ENCODE measurements at places on chromosomes 16 and 17.

DNA sequence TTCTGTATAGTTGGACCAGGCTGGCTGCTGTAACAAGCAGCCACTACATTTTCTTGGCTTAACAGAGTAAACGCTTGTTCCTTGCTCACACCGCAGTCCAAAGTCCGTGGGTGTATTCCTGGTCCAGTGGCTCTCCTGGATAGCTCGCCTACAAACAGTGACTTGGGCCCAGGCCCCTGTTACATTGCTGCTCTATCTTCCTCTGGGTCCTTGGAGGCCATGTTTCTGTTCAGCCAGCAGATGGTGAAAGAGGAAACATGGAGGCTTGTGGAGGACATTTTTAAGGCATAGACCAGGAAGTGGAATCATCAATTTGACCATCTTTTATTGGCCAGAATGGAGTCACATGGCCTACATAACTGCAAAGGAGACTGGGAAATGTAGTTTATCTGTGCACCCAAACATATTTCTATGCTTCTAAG, 55.1 kb downstream of the ATP2C2 start:
- peak; percentile 80 for DNase-seq
- peak overlapping the region; percentile 14 for H3K27ac ChIP-seq
- peaks cover 6% of the 10 kb centered on the region for H3K4me1 ChIP-seq

- no peak overlapping the region for H3K4me3 ChIP-seq
- H3K27me3 ChIP-seq, result no peaks in the 10 kb centered on the region
- DNase-seq, result no peak
- H3K4me1 ChIP-seq, result no peaks in the 10 kb centered on the region
These were observed 53.2 kb upstream of the TRAP1 start for GRCh38 chr16:3770530-3770929.

DNA sequence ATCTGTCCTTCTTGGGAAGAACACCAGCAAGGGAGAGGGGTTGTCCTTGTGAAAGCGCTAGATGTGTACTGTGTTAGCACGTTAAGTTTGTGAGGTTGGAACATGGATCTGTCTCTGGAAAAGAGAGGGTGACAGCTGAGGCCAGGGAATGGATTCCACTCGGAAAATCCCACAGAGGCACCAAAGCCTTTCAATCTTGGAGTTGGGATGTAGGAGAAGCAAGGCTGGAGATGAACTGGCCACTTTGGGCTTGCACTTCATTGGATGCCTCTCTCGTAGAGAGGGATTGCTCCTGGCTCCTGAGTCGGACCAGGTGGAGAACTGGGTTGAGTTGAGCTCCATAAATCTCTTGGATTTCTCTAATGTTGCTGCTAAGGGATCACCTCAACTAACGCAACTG, 67.2 kb downstream of the CCDC182 start:
- H3K27ac ChIP-seq, result no peak overlapping the region
- H3K36me3 ChIP-seq, result no peaks in the 10 kb centered on the region
- no peak overlapping the region for H3K4me3 ChIP-seq
- H3K4me1 ChIP-seq, result no peaks in the 10 kb centered on the region

- no peaks in the 10 kb centered on the region for H3K36me3 ChIP-seq
- no peak overlapping the region for H3K27ac ChIP-seq
- no peak overlapping the region for H3K4me3 ChIP-seq
These were observed 54.3 kb upstream of the SREBF1 start for GRCh38 chr17:17890773-17891759.

- H3K4me3 ChIP-seq, result no peak overlapping the region
- H3K27me3 ChIP-seq, result no peaks in the 10 kb centered on the region
- H3K27ac ChIP-seq, result peak overlapping the region; percentile 13
- peaks cover 15% of the 10 kb centered on the region for H3K4me1 ChIP-seq
- peaks cover 40% of the 10 kb centered on the region for H3K36me3 ChIP-seq
These were observed 11.8 kb downstream of the CSF3 start for GRCh38 chr17:40026816-40027613.

GRCh38 chr17:4569591-4569990, 9.2 kb upstream of the GGT6 start:
- no peaks in the 10 kb centered on the region for H3K36me3 ChIP-seq
- H3K27ac ChIP-seq, result no peak overlapping the region
- no peak overlapping the region for H3K4me3 ChIP-seq
- H3K4me1 ChIP-seq, result peaks cover 16% of the 10 kb centered on the region
- no peak for DNase-seq
- H3K27me3 ChIP-seq, result no peaks in the 10 kb centered on the region

DNA sequence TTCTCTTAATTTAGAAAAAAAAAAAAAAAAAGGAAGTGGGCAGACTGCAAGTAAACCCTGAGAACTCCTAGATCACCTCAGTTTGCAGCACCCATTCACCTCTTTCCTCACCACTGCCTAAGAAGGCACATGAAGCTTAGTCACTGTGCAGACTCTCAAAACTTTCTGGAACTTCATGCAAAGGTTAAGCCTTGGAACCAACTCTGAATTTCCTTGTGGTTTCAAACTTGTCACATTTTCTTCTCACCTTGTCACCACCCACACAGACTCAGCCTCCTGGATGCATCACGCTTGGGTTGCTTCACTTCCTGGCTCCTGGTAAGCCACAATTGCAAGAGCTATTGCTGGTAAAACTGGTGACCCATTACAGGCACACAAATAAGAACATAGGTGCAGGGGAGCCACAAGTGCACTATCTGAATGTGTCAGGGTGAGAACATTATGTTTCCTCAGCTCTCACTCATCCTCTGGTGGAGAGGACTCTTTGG, 15.0 kb upstream of the CPD start:
- no peak for DNase-seq
- H3K4me3 ChIP-seq, result no peak overlapping the region
- H3K27me3 ChIP-seq, result no peaks in the 10 kb centered on the region

DNA sequence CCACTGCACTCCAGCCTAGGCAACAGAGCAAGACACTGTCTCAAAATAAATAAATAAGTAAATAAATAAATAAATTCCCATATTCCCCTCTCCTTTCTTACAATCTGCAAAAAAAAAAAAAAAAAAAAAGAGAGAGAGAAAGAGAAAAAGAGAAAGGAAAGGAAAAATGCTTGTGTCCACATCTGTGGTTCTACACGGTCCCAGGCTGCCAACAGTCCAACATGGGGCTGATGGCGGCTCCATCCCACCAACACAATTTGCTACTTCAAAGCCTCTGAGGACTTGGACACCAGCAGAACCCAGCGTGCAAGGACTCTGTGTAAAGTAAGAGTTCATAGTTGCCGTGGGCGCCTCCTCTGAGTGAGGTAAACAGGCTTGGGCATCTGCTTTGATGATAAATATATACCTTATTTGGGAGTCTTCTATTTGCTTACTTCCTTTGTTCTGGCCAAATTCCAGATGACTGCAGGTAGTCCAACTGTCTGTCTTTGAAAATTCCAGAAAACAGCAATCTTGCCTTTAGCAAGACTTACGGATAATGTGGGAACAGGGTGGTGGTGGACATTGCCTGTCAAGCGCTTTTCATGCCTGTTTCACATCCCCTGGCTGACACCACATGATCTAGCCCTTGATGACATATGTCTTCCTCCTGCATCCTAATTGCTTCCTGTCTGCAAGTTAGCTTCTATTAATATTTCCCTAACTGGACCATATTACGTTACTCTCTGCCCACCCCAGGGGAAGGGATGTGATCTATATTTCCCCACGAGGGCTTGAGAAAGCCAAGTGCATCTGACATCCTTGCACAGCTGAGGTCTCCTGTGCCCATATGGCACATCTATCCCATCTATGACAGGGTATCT, 10.1 kb downstream of the LITAF start:
- H3K4me1 ChIP-seq, result peaks cover 4% of the 10 kb centered on the region
- no peak for DNase-seq
- H3K4me3 ChIP-seq, result no peak overlapping the region
- H3K27me3 ChIP-seq, result no peaks in the 10 kb centered on the region

DNA sequence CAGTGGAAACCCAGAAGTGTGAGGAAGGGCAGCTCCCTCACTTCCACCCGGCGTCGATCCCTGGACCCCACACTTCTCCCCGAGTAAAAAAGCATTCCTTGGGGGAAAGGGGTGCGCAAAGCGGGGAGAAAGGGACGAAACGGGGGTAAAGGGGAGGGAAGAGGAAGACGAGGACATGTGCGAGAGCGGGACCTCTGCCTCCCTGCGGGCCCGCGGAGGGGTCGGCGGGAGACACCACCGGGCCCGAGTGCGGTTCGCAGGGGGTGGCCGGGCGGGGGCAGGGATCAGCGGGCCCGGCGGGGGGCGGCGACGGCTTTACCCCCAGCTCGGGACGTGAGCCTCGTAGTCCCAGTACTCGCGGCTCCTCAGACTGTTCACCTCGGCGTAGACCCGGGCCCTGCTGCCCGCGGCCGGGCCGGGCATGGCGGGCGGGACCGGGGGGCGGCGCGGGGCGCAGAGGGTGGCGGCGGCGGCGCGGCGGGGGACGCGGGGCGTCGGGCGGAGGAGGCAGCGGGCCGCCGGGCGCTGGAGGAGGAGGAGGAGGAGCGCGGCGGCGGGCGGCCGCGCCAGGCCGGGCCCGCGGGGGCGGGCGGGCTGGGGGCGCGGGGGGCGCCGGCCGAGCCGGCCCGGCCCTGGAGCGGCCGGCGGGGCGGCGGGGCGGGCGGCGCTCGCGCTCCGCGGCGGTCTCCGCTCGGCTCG, 443 bp downstream of the CSNK2A2 start:
- H3K4me3 ChIP-seq, result peak overlapping the region; percentile 96
- H3K4me1 ChIP-seq, result peaks cover 25% of the 10 kb centered on the region
- peaks cover 31% of the 10 kb centered on the region for H3K36me3 ChIP-seq
- H3K27ac ChIP-seq, result no peak overlapping the region
- DNase-seq, result no peak

GRCh38 chr16:10780628-10781027, 37.0 kb downstream of the NUBP1 start:
- H3K27ac ChIP-seq, result no peak overlapping the region
- no peak for DNase-seq
- no peaks in the 10 kb centered on the region for H3K36me3 ChIP-seq

DNA sequence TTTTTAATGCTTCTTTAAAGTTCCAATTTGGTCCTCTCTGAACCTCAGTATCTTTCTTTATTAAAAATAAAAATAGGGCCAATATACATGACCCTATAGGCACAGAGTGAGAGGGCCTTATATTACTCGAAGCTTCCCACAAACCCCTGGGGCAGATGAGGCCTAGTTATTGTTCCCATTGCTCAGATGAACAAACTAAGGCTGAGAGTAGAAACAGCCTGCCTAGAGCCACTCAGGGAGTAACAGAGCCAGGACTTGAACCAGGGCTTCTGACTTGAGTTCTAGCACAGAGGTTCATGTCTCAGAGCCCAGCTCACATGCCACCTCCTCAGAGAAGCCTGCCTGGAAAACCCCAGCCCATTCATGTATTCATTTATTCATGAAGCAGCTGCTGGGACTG, 7.7 kb downstream of the BCL7C start:
- no peak for DNase-seq
- no peak overlapping the region for H3K27ac ChIP-seq
- no peak overlapping the region for H3K4me3 ChIP-seq

DNA sequence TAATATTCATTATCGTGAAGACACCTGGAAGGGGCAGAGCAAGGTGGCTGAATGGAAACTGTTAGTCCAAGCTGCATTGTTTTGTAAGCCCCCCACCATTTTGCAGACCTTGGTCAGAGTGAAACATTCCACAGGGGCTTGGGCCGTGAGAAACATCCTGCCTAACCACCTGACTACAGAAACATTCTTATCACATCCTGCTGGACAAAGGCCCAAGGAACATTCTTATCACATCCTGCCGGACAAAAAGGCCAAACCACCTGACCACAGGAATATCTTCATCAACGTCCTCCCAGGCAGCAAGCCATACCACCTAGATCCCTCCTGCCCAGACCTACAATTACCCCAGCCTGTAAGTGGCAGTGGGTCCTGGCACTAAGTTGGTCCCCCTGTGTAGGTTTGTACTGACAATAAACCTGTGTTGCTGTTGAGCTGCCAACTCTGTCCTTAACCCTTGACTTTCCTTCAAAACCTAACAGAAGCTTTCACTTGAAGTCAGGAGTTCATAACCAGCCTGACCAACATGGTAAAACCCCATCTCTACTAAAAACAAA, 19.6 kb downstream of the ATF7IP2 start:
- no peaks in the 10 kb centered on the region for H3K36me3 ChIP-seq
- no peak overlapping the region for H3K27ac ChIP-seq
- DNase-seq, result no peak
- no peaks in the 10 kb centered on the region for H3K4me1 ChIP-seq
- no peaks in the 10 kb centered on the region for H3K27me3 ChIP-seq
- no peak overlapping the region for H3K4me3 ChIP-seq

GRCh38 chr17:35775039-35775438, 14.4 kb downstream of the C17orf50 start:
- no peak overlapping the region for H3K27ac ChIP-seq
- no peak for DNase-seq
- no peaks in the 10 kb centered on the region for H3K27me3 ChIP-seq

- no peak for DNase-seq
- no peak overlapping the region for H3K4me3 ChIP-seq
- peaks cover 20% of the 10 kb centered on the region for H3K4me1 ChIP-seq
These were observed 25.8 kb downstream of the ADCY9 start for GRCh38 chr16:4090351-4090851.

DNA sequence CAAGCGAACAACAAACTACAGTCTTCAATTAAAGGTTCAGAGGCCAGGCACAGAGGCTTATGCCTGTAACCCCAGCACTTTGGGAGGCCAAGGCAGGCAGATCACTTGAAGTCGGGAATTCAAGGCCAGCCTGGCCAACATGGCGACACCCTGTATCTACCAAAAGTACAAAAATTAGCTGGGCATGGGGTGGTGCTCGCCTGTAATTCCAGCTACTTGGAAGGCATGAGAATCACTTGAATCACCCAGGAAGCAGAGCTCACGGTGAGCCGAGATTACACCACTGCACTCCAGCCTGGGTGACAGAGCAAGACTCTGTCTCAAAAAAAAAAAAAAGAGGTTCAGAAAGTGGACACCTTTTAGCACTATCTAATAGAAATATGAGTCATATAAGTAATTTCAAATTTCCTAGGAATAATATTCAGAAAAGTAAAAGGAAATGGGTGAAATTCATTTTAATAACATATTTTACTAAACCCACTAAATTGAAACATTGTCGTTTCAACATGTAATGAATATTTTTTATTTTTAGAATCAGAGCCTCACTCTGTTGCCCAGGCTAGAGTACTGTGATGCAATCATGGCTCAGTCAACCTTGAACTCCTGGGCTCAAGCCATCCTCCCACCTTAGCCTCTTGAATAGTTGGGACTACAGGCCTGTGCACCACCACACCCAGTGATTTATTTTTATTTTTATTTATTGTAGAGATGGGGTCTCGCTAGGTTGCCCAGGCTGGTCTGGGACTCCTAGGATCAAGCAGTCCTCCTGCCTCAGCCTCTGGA, 15.2 kb upstream of the MARCHF10 start:
- no peak overlapping the region for H3K4me3 ChIP-seq
- no peak for DNase-seq
- peaks cover 31% of the 10 kb centered on the region for H3K4me1 ChIP-seq
- H3K36me3 ChIP-seq, result no peaks in the 10 kb centered on the region
- no peaks in the 10 kb centered on the region for H3K27me3 ChIP-seq
